ENCODE measurements at places on chromosomes 5 and 9.
A peak's percentile ranks its signal among the peaks of the same experiment; 100 is the strongest.

DNA sequence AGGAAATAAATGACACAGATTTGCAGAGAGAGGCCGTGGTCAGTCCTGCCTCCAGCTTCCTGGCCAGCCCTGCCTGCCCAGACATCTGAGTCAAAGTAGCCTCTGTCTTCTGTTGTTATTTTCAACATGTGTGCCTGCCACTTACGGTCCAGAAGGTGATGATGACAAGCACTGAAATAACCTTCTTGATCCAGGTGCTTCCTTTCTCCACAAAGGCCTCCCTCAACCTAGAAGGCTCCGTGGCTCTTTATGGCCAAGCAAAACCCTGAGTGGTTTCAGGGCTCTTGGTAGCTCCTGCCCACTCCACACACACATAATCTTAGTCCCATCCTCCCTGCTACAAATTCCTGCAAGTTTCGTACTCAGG is 34.1 kb upstream of the SLC6A19 start:
- no peak for DNase-seq

- peak; percentile 93 for DNase-seq
Observed at GRCh38 chr9:136342181-136343120, 15.1 kb downstream of the GPSM1 start.

- DNase-seq, result no peak
Observed at GRCh38 chr5:169286572-169287300, 14.2 kb downstream of the SLIT3 start.

DNA sequence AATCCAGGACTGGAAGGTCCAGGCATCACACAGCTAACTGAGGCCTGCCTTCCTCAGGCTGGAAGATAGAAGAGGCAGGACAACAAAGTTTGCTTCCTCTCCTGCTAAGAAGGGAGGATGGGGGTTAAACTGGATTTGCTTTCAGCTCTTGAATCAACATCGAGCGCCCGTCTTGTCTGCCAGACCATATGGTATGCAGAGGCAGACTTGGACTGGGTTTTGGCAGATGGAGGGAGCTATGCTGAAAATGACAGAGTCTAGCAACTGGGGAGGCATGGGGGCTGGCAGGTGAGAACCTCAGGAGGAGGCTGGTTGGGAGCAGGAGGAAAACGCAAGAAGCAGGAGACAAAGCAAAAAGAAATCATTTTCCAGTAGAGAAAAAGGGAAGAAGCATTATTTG is 289.5 kb upstream of the IL12B start:
- peak; percentile 30 for DNase-seq

GRCh38 chr5:131394128-131394527 is 130.3 kb downstream of the CDC42SE2 start:
- no peak for DNase-seq

DNA sequence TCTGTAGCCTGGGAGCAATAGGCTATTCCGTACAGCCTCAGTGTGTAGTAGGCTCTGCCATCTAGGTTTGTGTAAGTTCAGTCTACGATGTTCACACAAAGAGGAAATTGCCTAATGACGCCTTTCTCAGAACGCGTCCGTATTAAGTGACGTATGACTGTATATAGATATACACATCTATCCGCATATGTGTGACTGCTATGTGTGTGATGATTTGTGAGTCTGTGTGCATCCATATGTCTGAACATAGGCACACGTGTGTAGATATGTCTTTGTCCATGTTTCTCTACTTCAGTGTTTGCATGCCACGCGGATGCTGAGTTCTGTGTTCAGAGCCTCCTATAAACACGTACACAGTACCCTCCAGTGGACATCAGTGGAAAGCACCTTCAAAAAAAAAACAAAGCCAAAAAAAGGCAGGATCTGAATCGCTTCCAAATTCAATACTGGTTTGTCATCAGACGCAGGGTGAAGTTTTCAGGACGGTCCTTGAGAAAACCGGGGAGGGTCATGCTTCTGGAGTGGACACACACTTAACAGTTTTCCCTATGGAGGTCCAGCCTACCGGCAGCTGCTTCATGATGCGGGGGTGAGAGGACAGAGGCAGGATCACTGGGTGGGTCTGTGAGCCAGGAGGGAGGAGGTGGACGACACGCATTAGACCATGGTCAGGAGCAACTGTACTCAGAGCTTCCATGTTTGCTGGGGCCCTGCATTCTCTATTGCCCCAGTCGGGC is 29.5 kb upstream of the ALDH1B1 start:
- peak; percentile 69 for DNase-seq

DNA sequence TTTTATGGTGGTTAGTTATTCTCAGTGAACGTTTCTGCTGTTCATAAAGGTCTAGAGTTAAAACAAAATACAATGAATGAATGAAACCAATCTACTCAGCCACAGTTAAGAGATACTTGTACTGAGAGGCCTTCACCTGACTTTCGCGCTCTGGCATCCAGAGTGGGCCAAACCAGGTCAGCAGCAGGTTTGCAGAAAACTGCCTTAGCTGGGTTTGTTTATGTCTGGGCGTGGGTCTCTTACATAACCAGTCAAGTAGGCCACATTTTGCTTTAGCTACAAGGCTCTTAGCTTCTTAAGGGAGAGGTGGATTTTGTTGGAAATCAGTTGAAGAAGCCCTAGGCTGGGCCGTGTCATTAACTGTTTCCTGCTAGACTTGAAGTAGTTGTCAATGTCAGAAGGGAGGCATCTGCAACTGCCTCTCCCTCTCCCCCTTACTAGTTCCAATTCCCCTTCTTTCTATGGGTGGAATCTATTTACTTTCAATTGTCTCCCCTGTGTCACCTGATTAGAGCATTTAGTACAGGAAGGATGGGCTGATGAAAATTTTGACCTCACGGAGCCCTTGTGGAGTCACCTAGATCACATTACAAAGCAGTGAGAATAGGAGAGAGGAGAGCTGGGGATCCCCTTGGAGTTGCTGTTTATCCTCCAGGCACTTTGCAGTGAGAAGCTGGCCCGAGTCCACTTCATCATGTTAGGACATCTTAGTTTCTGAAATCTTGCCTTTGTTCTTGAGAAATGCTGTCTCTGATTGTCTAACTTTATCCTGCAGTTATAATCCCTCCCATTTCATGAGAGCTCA is 200.5 kb downstream of the ARHGEF28 start:
- peak; percentile 37 for DNase-seq

DNA sequence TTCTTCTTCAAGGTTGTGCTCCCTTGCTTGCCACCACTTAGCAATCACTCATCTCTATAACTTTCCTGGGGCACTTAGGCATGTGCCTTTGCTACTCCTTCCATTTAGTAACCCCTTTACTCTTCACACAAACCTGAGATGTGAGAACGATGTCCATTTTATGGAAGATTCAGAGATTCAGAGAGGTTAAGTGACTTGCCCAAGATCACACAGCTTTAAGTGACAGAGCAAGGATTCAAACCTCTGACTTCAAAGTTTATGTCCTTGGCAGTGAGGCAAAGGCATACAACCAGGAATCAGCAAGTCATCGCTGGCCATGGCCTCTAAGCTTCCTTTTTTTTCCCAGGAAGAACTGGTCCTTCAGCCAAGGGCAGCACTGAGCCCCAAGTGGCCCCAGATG is 56.0 kb upstream of the GALNT10 start:
- no peak for DNase-seq

DNA sequence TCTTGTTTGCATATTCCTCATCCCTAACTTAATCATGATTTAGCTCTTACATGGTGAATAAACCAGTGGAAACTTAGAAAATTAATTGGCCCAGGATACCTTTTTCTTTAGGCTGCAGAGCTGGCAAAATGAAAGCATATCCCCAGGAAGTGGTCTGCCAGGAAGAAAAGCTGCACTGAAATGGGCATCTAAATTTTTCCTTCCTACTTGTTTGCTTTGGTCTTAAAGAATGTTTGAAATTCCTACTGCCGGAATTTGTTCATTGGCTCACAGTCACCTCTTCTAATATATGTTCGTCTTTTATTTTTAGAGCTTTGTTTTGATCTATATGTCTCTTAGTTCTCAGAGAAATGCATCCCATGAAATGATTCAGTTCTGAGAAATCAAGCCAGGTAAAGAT is 113.2 kb upstream of the ELL2 start:
- no peak for DNase-seq

DNA sequence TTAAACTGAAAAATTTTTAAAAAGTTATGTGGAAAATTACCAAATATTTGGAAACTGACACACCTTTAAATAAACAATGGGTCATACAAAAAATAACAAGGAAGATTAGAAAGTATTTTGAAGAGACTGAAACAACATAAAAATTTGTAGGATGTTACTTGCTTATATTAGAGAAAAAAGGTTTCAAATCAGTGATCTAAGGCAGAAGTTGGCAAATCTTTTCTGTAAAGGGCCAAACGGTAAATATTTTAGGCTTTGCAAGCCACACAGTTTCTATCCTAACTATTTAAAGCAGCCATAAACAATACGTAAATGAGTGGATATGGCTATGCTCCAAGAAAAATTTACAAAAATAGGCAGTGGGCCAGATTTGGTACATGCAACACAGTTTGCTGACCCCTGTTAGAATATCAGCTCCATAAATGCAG is 81.3 kb downstream of the OXCT1 start:
- no peak for DNase-seq

DNA sequence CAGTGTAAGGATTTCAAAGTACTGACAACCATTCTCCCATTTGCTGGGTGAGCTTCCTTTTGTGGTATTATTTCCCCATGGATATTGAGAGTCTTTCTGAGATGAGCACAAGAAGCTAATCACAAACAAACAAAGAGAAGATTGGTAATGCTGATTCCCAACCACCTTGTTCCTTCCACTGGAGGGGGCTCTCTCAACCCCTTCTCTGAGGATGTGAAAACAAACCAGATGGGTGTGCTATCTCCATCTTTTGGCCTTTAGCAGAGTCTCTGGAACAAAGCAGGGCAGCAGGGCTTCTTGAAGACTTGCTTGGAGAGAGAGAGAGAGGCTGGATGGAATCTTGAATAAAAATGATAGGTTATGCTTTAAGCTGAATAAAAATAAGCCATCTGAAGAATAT is 576.7 kb upstream of the ZNF462 start:
- DNase-seq, result peak; percentile 58

DNA sequence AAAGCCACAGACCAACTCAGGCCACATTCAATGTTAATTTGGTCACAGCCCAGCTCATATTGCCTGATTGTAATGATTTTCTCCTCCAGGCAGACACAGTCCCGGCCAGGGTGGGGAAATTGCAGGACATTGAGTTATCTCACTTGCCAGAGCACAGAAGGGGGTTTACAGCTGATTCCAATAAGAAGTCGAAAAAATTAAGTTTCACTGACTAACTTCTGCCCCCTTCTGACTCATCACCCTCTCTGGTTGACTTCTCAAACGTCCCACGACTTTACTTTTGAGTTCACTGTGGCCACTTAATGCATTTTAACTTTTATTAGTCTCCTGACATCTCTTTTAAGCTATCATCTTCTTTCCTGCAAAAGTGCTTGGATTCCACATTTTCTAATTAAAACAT is 321.4 kb upstream of the WWC1 start:
- peak; percentile 6 for DNase-seq

- DNase-seq, result no peak
Observed at GRCh38 chr9:117835798-117836197, 131.6 kb downstream of the TLR4 start.

DNA sequence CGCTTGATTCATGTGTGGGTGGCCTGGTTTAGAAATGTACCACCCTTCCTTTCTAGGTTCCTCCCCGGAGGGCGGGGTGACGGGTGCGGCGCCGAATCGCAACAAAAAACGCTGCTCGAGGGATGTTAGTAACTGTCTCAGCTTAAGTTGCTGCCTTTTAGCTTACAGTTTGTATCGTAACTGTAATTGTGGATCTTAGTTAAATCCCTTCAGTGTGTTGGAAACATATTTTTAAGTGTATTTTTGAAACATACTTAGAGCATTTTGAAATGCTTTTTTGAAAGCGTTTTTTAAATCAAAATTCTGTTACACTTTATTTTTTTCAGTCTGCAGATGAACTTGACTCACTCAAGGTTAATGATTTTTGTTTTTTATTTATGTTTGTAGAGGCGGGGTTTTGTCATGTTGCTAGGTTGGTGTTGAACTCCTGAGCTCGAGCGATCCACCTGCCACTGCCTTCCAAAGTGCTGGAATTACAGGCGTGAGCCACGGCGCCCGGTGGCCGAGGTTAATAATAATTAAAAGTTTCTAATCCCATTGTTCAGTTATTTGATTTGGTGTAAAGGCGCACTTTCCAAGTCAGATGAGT is 997 bp upstream of the CHD1 start:
- DNase-seq, result no peak

GRCh38 chr5:142789206-142789605 is 19.0 kb downstream of the ARHGAP26 start:
- DNase-seq, result no peak

DNA sequence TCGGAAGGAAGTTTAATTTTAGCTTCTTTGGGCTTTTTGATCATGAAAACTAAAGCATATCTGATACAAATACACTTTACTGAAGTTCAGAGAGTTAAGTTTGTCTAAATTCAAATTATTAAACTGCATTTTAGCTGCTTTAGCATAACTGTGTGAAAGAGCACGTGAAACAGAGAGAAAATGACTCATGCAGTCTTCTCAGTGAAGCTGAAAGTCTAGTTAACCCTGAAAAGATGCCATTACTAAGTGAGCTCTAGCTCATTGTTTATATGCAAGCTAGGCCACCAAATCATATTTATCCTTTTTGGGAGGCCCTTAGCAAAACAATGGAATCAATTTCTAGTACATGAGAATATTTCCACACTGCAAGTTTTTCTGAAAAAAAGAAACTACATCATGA is 27.6 kb downstream of the TPD52L3 start:
- no peak for DNase-seq

DNA sequence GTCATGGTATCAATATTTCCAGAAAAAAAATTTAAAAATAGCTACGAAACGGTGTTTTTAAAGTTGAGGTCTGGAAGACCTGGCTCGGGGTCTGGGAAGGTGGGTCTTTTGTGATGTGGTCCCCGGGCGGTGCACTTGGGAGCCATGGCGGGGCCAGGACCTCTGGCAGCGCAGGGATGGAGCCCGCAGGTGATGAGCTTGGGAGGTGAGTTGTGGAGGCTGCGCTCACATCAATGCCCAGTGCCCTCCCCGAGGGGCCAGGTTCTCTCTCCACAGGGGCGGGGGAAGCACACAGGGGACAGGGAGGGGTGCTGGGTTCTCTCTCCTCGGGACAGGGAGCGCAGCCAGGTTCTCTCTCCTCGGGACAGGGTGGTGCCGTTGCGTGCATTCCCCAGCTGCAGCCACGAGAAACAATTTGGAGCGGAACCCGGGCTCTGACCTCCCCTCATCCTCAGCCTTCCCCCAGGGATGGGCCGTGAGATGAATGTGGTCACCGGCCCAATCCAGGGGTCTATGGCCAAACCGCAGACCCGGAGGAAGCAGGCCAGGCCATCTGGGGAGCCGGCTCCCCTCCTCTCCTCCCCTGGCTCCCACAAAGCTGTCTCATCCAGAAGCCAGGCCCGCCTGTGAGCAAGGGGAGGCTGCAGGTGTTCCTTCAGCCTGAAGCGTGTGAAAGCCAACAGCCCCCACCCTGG is 25.8 kb downstream of the DBH start:
- DNase-seq, result no peak

GRCh38 chr5:65907135-65907534 is 19.2 kb upstream of the ERBIN start:
- DNase-seq, result no peak

- DNase-seq, result no peak
Observed at GRCh38 chr5:69519285-69519684, 26.7 kb downstream of the OCLN start.

All from ELF-1 (cell line).